ENCODE measurements at places on chromosomes 2 and 18.

DNA sequence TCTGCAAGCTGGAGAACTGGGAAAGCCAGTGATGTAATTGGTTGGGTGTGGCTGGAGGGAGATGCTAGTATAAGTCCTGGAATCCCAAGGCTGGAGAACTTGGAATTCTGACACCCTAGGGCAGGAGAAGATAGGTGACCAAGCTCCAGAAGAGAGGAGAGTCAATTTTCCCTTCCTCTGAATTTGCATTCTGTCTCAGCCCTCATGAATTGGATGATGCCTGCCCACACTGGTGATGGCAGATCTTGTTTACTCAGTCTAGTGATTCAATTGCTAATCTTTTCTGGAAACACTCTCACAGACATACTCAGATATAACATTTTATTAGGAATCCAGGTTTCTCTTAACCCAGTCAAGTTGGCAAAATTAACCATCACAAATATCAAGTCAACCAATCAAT lies 287.2 kb downstream of the RDH14 start:
- no peak for DNase-seq

- DNase-seq = no peak
Observed at GRCh38 chr2:54387059-54387991, 68.8 kb upstream of the SPTBN1 start.

GRCh38 chr2:11456251-11456650 lies 9.7 kb downstream of the E2F6 start:
- no peak for DNase-seq

GRCh38 chr18:72830109-72830508 lies 37.7 kb downstream of the NETO1 start:
- DNase-seq = no peak

GRCh38 chr18:6434481-6434880 lies 19.8 kb upstream of the L3MBTL4 start:
- no peak for DNase-seq

- no peak for DNase-seq
Observed at GRCh38 chr2:148913061-148913460, 38.0 kb downstream of the KIF5C start.

DNA sequence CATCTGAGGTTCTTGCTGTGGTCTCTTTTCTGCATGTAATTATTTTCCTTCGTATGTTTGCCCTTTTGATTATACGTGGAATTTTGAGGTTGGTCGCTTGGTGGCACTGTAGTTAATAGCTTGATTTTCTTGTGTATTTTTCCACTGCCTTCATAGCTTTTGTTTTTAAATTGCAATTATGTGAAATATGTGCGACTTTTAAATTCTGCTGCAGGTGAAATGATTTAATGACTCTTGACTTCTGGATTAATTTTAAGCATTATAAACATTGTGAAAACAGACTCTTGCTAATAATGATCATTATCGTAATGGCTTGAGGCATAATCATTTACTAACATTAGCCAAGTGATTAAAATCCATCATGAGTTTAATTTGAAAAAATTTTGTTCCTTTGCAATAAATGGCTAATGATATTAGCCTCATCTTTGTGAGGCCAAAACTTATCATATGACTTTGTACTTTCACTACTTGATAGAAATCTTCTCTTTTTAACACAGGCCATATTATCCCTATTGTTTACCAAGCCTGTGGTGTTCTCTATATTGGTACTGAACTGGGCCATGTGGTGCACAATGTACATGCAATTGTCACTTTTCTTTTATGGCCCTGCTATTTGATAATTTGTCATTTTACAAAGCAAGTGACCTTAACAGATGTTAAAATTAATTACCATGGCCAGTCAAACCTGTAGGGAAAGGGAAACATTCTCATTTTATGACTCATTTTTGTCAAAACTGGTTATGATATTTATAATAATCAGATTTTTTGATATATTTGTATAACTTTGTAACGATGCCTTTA lies 62.8 kb upstream of the NEUROD1 start:
- peak; percentile 41 for DNase-seq

DNA sequence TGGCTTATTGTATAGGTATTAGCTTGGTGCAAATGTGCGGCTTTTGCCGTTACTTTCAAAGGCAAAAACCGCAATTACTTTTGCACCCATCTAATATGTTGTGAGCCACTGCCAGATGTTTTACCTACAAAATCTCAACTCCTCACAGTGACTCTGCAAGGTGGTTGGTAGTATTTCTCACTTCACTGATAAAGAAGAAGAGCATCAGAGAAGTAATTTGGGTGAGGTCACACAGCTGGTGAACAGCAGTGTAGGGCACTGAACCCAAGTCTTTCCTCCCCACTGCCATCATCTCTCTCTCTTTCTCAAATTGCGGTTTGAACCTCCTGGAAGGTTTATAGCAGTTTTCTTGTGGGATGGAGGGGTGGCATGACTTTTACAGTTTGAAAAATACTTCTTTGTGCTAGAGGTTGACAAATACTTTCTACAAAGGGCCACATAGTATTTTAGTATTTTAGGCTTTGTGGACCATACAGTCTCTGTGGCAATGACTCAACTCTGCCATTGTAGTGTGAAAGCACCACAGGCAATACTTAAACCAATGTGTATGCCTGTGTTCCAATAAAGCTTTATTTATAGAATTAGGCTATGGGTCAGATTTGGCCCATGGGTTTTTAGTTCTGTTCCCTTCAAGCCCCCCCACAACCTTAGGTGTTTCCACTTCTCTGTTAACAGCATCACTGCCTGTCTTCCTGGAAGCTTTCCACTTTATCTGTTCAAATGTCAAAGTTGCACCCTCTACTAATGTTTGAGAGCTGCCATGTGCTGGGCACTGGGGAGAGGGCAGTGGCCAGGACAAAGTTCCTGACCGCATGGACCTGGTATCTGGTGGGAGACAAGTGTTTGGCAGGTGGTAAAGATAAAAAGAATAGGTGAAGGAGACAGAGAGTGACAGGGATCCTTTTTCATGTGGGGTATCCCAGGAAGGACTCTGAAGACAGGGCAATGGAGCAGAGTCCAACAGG lies 30.1 kb downstream of the FHOD3 start:
- no peak for DNase-seq

DNA sequence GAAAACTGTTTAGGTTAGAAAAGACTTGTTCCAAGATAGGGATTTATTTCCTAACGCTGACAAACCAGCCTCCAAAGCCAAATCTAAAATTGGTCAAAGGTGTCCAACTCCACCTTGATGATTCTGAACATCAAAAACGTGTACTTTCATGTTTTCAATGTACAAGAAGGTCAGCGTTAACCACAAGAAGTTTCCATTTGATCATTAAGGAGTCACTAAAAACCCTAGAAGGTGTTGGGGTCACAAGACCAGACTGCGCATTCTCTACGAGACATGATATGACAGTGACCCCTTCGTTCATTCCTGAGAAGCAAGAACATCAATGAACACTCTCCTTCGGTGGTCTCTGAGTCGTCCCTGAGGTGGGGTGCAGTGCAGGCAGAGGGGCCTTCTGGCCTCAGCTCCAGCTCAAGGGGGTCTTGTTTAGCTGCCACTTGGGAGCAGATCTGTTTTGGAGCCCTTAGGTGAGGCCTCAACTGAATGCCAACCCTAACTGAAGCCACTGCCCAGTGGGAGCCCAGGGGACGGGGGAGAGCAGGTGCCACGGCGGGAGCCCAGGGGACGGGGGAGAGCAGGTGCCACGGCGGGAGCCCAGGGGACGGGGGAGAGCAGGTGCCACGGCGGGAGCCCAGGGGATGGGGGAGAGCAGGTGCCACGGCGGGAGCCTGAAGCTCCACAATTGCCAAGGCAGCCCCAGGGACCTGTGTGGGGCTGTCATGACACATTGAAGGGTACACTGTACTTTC lies 55.2 kb downstream of the PARD6G start:
- DNase-seq = no peak

- no peak for DNase-seq
Observed at GRCh38 chr18:13416848-13417247, 198.3 kb downstream of the LDLRAD4 start.

- DNase-seq = no peak
Observed at GRCh38 chr2:49490710-49491109, 336.4 kb upstream of the FSHR start.

GRCh38 chr2:144288438-144288837 lies 231.5 kb downstream of the ZEB2 start:
- no peak for DNase-seq

GRCh38 chr2:228038967-228039366 lies 142.5 kb downstream of the SPHKAP start:
- no peak for DNase-seq

DNA sequence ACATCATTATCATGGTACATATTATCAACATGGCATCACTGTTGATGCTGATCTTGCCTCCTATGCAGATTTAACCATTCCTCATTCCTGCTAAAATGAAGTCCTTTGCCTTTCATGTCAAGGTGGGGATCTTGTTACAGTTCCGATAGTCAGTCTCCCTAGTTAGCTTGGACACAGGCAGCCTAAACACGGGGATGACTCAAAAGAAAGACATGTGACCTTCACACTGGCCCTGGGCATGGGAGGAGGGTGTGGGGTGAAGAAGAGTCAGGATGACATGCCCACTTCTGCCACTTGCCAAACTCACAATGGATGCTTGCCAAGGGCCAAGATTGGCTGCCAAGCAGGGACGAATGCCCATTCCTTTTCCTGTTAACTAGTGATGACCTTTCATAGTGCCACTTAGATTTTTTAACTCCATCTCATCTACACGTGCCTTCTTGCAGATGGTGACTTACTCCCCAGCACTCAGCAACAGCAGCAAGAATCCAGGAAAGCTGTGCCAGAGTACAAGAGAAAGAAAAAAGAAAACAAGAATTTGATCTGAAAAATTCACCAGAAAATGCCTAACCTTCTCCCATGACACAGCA lies 13.9 kb upstream of the SLC1A4 start:
- no peak for DNase-seq

- peak; percentile 20 for DNase-seq
Observed at GRCh38 chr2:85886590-85886989, 2.2 kb downstream of the ST3GAL5 start.

GRCh38 chr2:134539981-134540380 lies 178.8 kb downstream of the TMEM163 start:
- DNase-seq = no peak

DNA sequence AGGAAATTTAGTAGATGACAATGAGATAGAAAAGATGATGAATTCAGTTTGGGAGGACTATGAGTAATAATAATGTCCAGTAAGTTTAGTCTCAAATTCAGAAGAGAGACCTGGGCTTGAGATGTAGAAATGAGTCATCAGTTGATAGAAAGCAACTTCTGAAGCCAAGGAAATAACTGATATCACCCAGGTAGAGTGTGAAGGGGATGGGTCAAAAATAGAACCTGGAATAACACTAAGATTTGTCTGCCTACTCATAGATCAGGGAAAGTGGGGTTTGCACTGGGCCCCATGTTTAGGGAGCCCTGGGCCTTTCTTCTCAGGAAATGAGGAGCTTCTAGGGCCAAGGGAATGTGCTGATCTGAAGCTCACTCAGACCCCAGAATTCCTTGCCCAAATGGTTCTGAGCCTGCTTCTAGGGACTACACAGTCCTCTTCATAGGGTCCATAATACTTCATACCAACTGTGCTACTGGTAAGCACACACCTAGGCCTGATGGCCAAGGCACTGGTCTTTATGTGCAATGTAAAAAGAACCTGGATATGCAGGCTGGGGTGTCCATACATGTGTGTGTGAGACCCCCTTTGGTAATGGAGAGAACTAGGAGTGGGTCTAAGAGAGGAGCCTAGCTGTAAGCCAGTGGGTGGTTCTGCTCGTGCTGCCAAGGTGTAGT lies 141.2 kb downstream of the IKZF2 start:
- DNase-seq = no peak

DNA sequence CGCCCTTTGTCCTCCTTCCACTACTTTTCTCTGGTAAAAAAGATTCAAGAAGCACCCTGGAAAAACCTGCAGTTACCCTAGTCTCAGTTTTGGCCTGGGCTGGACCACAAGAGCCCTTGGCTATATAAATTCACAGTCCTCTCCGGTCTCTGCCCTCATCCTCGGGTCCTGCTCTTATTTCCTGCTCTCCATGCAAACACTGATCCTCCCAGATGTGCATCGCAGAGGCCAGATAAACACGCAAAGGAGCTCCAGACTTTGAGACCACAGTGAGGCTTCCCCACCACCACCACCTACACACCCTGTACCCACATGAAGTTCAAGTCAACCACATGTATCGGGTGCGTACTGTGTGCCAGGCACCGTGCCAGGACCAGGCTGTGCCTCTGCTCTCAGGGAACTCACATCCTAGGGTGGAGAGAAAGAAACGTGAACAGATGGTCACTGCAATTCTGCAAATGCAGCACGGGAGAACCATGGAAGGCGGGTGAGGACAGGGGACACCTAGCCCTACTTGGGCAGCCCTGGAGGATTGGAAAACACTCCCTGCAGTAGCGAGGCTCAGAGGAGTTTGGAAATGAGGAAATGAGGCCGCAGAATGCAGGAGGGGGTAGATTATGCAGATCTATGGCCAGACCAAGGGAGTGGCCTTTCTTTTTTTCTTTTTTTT lies 7.4 kb downstream of the CTDSP1 start:
- peak; percentile 75 for DNase-seq

DNA sequence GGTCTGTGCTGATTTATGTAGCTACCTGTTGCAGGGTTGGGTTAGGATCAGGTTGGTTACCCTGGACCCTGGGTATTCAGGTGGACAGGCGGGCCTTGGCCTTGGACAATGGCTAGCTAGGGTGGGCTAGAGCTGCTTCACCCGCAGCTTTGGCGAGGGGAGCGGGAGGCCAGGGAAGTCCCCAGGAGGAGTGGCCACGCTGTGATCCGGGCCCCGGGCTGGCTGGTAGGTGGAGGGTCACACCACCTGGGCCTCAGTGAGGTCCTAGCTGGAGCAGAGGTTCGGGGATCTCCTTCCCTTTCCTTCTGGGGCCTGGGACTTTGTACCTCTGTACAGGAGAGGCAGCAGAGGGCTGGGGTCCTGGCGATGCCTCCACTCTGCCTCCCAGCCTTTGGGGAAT lies 9.8 kb downstream of the RTP5 start:
- DNase-seq = no peak

- no peak for DNase-seq
Observed at GRCh38 chr2:154623819-154624218, 74.7 kb upstream of the KCNJ3 start.

- no peak for DNase-seq
Observed at GRCh38 chr2:239372835-239373234, 28.0 kb downstream of the HDAC4 start.

DNA sequence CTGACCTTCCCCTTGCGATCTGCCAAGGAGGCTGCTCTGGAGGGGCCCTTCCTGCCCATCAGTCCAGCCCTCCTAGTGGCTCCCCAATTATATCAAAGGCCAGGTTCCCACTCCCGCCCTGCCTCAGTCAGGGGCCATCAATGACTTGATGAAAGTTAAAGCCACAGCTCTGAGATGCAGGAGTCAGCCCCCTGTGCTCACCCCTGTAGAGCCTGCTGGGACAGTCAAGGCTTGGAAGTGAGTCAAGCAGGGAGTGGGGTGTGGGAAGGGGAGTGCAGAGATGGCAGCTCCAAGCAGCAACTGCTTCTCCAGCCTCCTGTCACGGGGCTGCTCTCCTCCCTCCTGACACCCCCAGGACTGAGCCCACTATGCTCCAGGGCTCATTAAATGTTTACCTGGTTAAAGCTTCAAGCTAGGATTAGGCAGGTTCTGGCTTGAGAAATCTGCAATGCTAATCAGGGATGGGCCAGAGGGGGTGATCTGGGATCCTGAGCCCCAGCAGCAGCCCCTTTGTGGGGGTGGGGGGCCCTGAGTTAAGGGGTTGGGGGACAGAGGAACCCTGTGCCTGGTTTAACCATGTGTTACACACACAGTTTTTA lies 42.7 kb upstream of the ALK start:
- no peak for DNase-seq
